ENCODE measurements at places on chromosomes 11 and 22.

GRCh38 chr22:22452996-22453686 is 55.4 kb downstream of the ZNF280B start:
- DNase-seq, result no peak

DNA sequence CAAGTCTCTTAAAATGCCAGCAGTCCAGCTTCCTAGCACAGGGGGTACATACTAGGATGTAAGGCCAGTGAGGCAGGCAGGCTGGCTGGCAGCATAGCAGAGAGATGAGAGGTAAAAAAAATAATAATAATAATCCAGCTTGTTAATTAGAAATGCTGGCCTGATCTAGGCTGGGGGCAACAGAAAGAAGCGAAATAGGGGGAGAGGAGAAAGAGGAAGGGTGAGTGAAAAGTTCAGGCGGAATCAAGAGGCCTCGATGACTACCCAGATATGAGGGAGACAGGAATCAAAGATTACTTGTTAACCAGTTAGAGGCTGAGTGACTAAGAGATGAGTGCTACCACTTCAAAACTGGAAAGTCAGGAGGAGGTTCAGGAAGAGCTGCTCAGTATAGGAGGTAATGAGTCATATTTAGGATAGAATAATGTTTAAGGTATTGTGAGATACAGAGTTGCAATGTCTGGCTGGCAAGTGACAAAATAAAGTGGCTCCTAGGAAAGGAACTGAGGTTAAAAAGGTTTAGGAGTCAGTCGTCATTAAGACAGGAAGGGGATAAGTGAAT is 2.8 kb downstream of the ALKBH8 start:
- DNase-seq, result no peak

DNA sequence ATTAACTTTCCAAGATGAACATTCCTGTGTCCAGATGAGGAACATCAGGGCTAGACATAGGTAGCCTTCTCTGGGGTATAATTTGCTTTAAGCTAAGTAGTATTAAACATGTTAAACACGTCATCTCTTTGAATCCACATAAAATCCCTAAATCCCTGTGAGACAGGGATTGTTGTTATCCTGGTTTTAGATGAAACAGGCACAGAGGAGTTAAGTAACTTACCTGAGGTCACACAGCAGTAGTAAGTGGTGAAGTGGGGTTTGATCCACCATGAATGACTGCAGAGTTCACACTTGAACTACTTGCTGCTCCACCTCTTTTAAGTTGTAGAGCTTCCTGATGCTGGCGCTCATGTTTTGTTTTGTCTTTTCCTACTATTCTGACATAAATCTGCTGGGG is 82.6 kb upstream of the NNMT start:
- DNase-seq, result no peak

DNA sequence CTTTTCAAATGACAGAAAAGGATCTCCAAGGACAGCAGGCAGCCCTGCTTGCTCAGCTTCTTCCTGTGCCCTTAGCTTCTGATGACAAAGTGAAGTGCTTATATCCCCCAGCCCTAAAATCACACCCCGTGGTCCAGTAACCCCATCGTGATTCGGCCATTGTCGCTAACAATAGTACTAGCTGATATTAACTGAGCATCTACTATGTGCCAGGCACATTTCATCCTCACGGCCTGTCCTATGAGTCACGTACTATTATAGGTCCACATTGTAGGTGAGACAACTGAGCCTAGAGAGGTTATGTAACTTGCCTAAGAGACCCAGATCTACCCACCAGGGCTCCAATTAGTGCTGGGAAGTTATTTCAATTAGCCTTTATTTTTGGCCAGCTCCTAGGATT is 6.1 kb downstream of the SCN4B start:
- DNase-seq, result no peak

Data from stimulated activated CD8-positive, alpha-beta memory T cell treated with anti-CD3 and anti-CD28 coated beads, Interleukin-7, amount 100 ng/mL, for 1 hour (primary cell).